Activated CD4-positive, alpha-beta T cell treated with anti-CD3 and anti-CD28 coated beads, Interleukin-10, Interleukin-2, amounts not matched to agents 100 ng/mL and 50 ng/mL, durations not matched to agents 16 hours and 8 hours (primary cell): ENCODE measurements at places on chromosomes 11 and 22.
A peak's percentile ranks its signal among the peaks of the same experiment; 100 is the strongest.

DNA sequence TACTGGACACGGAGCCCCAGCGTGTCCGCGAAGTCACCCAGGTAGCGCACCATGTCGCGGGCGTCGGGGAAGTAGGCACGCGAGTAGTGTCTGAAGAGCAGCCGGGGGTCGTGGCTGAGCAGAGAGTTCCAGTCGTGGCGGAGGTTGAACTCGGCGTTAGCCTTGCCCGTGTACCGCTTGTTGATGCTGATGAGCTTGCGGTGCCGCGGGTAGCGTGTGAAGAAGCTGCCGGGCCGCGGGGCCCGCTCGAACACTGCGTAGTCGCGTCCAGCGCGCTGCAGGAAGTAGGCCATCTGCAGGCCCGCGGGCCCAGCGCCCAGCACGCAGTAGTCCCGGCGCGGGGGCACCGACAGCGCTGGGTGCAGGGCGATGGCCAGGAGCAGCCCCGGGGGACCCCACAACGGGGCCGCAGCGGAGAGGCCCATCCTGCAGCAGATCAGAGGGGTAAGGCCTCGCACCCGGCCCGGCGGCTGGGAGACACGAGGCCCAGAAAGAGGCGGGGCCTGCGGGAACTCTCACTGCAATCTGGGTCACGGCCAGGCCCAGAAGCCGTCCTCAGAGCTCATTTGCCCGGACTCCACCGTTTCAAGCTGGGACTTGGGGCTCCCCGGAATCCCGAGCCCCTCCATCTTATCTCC is 723 bp downstream of the FOXRED2 start:
- DNase-seq, result no peak

DNA sequence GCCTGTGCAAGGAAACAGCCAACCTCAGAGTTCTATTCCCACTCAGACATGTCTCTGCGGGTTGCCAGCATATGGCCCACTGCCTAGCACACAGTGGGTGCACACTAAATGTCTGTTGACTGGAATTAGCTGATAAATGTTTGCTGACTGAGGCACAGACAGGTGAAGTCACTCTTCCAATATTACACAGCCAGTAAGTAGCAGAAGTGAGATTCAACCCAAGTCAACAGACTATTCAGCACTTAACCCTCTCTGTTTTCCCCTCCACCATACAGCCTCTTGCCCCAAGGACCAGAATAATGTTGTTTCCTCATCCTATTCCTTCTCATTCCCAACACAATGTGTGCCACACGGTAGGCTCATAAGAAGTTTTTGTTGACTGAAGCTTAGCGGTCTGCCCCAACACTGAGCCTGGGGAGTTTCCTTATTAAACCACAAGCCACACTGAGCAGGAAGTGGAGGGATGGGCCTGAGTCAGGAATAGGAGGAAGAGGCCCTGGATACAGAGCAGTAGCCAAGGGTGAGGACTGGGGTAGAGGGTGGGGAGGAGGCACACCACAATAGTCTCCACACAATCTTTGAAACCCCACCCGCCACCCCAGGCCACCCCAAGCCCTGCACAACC is 15.7 kb upstream of the IL10RA start:
- DNase-seq, result peak; percentile 73

- DNase-seq, result no peak
These were observed 419.9 kb downstream of the LRRC4C start for GRCh38 chr11:41039592-41039991.

GRCh38 chr11:131109257-131109656 is 193.0 kb upstream of the SNX19 start:
- no peak for DNase-seq

DNA sequence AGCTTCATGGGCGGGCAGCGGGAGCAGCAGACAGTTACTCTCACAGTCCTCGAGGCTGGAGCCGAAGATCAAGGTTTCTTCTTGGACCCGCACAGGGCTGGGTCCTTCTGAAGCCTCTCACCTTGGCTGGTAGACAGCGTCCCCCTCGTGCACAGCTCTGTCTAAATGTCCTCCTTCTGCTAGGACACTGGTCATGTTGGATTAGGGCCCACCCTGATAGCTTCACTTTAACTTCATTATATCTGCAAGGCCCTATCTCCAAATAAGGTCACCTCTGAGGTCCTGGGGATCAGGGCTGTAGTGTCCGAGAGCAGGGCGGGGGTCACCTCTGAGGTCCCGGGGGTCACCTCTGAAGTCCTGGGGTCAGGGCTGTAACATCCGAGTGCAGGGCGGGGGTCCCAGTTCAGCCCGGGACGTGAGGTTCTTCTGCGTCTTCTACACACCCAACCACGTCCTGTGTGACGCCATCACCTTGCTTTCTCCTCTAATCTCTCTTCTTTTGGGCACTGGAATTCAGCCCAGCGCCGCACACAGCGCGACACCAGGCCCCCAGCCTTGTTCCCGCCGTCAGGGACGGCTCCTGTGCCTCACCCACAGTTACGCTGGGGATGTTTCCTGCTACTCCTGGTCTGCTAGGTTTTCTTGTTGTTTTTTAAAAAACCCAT is 34.1 kb upstream of the TOLLIP start:
- DNase-seq, result no peak

DNA sequence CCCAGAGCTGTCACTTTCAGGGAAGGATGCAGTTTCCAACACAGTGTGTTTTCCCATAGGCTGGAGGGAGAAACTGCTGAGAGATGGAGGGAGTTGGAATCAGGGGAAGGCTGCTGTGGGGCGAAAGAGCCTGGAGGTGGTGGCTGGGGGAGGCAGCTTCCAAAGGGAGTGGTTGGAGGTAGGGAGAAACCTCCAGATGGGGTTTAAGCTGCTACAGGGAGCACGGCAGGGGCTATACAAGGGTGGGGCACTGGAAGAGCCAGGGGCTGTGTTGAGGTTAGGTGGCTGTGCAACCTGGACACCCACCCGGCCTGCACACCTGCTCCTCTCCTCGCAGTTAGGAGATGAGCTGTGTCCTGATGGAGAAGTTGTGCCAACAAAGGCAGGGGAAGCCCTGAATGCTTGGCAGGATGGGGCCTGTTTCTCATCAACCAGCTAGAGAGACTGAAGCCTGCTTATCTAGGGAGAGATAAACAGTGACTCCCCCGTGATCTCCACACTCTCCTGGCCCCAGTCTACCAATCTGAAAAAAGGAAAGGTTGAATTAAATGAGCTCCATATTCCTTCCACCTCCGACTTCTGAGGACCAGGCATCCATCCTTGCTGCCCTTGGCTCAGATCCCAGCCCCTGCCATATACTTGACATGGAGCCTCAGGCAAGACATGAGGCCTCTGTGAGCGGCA is 3.6 kb upstream of the SLCO2B1 start:
- no peak for DNase-seq

DNA sequence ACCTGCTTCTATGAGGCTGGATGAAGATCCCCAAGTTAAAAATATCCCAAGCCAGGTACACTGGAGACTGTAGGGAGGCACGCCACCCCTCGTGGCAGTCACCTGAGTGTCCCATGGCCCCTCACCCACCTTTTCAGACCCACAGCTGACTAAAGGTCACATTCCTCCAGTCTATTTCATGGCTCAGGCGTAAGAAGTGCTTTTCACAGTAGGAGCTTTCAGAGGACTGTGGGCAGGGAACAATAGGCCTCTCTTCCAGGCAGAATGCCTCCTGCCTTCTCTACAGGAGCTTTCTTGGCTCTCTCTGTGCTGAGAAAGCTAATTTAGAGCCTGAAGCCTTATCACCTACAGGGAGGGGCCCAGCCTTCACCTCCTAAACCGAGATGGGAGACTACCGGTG is 73.8 kb downstream of the C11orf58 start:
- DNase-seq, result no peak

DNA sequence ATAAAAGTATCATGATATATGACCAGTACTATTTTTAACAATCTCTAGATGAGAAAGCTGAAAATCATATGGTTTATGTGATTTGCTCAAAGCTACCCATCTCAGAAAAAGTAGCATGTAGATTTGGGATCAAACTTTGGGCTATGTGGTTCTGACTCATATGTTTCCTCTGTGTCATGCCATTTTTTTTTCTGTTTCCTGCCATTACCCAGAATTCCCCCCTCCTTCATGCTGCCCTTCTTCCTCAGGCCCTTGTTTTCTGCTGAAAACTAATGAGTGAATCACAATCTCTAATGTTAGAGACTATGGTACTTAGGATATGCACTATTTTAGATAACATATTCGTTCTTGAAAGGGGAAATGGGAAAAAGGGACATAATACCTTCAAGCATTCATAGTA is 80.7 kb downstream of the JRKL start:
- DNase-seq, result no peak
